ENCODE measurements at places on chromosomes 5 and 9.

- no peak for DNase-seq
These were observed 49.4 kb downstream of the SLC46A2 start for GRCh38 chr9:112841261-112841660.

- DNase-seq, result no peak
These were observed 107.8 kb downstream of the SMIM23 start for GRCh38 chr5:171893290-171893886.

DNA sequence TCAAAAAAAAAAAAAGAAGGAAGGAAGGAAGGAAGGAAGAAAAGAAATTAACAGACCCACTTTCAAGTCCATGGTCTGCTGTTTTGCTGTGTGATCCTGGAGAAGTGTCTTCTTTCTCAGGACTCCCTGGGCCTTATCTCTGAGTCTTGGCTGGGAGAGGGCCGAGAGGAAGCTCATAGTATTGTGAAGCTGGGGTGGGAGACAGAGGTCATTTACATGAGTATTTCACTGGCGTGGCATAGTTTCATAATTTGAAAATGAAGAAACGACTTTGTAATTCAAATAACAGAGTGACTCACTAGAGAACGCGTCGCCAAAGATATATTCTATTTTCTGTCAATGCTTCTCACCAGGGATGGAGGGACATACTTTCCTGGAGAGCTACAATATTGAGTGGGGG, 2.4 kb upstream of the C9orf50 start:
- no peak for DNase-seq

DNA sequence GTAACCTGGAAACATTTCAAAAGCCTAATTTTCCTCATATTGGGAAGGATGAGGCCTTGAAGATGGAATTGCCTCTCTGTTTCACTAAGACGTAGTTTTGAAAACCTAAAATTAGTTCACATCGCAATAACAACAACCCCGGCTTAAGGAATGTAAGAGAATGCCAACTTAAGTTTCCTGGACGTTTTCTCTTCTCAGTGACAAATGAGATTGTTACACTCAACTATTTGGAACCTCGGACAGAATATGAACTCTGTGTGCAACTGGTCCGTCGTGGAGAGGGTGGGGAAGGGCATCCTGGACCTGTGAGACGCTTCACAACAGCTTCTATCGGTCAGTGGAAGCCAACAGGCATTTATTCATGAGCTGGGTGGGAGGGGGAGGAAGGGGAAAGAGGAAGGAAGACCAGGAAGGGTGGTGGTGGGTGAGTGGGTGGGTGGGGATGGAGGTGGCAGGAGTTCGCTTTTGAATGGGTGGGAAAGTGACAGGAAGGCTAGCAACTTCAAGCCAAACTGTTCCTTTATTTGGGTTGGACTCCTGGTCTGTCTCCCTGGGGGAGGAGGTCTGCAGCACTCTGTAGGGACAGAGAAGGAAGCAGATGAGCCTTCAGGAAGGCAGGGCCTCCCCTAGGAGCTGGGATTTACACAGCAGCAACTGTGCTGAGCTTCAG, 83.4 kb downstream of the TEK start:
- no peak for DNase-seq

- no peak for DNase-seq
These were observed 4.8 kb downstream of the NR6A1 start for GRCh38 chr9:124766326-124766725.

DNA sequence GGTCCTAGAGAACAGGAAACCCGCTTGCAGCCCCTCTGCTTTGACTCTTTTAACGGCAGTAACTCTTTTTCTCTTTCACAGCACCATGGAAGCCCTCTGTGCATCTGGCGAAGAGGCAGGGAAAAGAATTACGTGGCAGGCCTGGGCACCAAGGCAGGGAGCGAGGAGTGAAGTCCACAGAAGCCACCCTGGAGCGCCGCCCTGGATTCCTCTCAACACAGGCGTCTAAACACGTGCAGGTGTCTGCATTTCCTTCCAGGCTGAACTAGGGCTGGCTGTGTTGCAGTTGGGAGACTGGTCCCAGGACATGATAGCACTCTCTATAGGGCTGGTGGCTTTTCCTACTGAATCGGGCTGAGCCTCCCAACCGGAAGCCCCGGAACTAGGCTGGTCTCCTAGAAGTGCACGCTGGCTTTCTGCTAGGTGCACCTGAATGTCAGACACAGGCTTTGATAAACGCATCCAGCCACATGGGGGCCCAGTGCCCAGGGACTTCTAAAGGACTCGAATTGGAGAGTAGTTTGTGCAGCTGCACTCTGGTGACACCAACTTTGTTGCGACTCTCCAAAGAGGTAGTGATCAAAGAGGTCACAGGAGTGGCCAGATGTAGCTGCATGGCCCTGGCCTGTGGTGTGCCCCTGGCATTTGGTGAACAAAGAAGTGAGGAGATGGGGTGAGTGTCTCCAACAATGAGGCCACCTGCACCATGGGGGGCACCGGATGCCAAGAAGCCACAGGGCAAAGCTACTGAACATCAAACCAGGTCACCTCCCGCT, 54.5 kb downstream of the AK8 start:
- no peak for DNase-seq

Measured in stimulated activated CD8-positive, alpha-beta memory T cell treated with anti-CD3 and anti-CD28 coated beads, Interleukin-12 subunit alpha, Interleukin-12 subunit beta, amount 100 ng/mL, for 4 hours (primary cell).